ENCODE measurements at places on chromosomes 2 and 18. TPM values are rescaled to one million over a fixed set of nuclear protein-coding genes. Genes with fewer than 3 reads are reported as not detected.

The RGPD5 gene
- total RNA-seq: 107 TPM

The TEKT4 gene
- 2.5 TPM for total RNA-seq

The GLI2 gene
- 1.2 TPM for total RNA-seq

The ASPRV1 gene
- 3.0 TPM for total RNA-seq

The GATA6 gene
- total RNA-seq: 0.23 TPM

The SPP2 gene
- total RNA-seq: not detected

The NT5DC4 gene
- not detected for total RNA-seq

The ALK gene
- 21.0 TPM for total RNA-seq

The INHA gene
- total RNA-seq: 0.69 TPM

The MYOM1 gene
- 10.4 TPM for total RNA-seq

The TMEM247 gene
- total RNA-seq: not detected

The CROCC2 gene
- total RNA-seq: 1.4 TPM

The KDM3A gene
- 38.5 TPM for total RNA-seq

The CRYGD gene
- 3.7 TPM for total RNA-seq

The UGGT1 gene
- 46.8 TPM for total RNA-seq

The TNFAIP6 gene
- 1.2 TPM for total RNA-seq

The CIB4 gene
- not detected for total RNA-seq

The MOGAT1 gene
- total RNA-seq: not detected
